ENCODE measurements at places on chromosomes 5 and 9.

- no peak for DNase-seq
These were observed 151.0 kb upstream of the TBC1D2 start for GRCh38 chr9:98406469-98406868.

- DNase-seq: no peak
These were observed 3.9 kb downstream of the SLC9A3 start for GRCh38 chr5:520196-520849.

GRCh38 chr9:114884787-114885452 lies 45.5 kb downstream of the TNFSF8 start:
- DNase-seq: peak; percentile 85

GRCh38 chr5:131461742-131462141 lies 173.3 kb downstream of the RAPGEF6 start:
- no peak for DNase-seq

DNA sequence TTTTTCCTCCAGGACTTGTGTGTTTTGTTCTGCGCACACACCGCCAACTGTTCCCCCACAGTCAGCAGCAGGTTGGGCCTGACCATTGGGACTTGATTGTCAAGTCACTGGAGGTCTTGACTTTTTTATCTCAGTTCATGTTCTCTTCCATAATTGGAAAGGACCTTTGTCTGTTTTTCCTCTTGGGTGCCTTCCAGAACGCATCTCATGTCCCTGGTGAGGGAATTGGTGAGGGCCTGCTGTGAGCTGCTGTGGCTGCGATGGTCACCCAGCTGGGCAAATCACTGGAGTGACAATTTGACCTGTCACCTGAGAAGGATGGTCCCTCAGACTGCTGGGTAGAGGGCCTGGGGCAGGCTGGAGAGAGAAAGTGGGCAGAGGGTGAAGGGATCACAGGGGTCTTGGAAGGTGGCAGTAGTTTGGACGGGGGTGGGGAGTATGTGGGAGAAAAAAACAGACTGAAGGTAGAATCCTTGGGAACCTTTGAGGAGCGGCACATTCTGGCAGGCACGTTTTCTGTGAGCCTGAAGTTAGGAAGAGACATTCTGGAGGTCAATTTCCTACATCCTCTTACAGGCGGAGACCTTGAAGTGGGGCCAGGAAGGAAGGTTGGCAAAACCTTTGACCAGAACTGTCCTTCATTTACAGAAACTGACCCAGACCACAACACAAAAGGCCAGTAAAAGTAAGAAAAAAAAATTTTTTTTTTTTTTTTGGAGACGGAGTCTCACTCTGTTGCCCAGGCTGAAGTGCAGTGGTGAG lies 4.4 kb downstream of the CDK9 start:
- no peak for DNase-seq

DNA sequence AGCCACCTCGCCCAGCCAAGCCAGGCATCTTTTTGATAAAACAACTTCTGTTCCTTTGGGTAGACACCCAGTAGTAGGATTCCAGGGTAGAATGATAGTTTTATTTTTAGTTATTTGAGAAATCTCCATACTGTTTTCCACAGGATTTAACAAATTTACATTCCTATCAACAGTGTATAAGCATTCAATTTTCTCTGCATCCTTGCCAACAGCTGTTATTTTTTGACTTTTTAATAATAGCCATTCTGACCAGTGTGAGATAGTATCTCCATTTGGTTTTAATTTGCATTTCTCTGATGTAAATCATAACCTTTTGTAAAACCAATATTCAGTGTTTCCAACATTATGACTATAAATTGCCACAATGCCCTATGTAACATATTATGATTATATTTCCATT lies 28.2 kb upstream of the CCNB1 start:
- DNase-seq: no peak

DNA sequence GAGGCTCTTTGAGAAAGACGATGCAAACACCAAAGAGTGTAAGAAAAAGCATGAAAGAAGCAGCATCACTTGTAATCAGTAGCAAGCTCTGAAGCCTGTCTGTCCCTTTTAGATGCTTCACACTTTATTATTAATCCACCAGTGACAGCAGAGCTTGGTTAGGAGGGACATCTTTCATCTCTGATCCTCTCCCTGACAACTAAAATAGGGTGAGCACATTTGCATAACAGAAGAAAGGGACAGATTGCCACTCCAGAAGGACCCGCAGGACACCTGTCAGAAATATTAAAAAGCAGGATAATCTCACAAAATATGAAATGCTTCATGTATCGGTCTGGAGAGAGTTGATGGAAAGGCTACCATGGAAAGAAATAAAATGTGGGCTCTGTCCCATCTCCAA lies 71.4 kb upstream of the MAP1B start:
- DNase-seq: no peak

GRCh38 chr5:88142886-88143692 lies 125.6 kb downstream of the TMEM161B start:
- DNase-seq: peak; percentile 50

- DNase-seq: no peak
These were observed 164.1 kb downstream of the PRR16 start for GRCh38 chr5:120628156-120628555.

- DNase-seq: no peak
These were observed 55.4 kb downstream of the COL15A1 start for GRCh38 chr9:98999152-98999525.

DNA sequence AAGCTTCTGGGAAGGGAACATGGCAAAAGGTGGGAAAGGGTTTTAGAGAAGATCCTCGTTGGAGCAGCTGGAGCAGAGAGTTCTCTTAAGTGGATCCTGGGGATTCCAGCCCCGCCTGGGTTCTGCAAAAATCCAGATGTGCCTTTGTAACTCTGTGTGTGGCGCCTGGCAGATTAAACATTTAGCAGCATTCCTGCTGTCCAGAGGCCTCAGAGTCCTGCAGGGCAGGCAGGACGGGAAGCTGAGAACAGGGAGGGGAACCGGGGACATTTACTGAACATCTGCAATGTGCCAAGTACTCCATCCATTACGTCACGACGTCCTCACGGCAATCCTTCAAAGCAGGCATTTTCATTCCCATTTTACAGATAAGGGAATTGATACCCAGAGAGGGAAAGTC lies 6.0 kb downstream of the EIF4E1B start:
- DNase-seq: no peak

GRCh38 chr5:62977661-62978060 lies 399.0 kb downstream of the LRRC70 start:
- peak; percentile 35 for DNase-seq

DNA sequence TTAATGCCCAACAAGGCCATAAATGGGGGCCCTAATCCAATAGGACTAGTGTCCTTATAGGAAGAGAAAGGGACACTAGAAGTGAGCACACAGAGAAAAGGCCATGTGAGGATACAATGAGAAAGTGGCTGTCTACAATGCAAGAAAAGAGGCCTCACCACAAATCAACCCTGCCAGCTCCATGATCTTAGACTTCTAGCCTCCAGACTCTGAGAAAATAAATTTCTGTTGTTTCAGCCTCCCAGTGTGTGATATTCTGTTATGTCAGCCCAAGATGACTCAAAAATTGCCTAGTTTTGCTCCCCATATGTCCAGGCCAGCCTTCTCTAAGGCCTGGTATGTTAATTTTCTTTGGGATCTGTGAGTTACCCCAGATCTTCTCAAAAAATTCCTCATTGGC lies 32.3 kb upstream of the HTR4 start:
- no peak for DNase-seq

GRCh38 chr5:172502969-172503368 lies 48.6 kb upstream of the SH3PXD2B start:
- no peak for DNase-seq

DNA sequence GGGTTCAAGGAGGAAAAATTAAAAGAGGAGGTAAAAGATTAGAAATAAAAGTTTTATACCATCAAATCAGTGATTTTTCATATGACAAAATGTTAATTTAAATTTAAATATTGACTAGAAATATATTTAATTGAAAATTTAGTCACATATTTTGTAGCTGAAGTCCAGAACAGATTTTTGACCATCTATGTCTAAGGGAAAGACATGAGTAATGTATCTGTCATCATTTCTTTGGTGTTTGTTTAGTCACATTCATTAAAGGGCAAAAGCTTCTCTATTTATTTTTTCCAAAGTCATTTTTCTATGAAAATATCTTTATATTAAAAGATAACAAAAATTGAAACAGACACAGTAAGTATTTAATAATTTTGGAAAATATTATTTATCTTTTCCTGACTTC lies 252.0 kb upstream of the ISL1 start:
- no peak for DNase-seq

DNA sequence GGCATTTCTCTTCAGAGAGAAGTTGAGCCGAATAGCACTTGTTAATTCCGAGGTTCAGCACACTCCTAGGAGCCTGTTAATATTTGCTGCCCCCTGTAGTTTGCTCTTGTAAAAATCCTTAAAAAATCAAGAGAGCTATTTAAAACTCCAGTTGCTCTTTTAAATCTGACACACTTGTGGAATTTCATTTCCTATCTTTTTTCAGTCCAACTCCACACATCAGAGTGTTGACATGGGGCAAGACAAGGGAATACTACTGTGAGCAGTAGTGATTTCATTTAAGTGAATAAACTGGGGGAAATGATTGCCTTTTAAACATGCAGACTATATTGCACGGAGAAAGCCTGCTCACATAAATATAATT lies 1096.3 kb upstream of the DMAC1 start:
- DNase-seq: no peak

DNA sequence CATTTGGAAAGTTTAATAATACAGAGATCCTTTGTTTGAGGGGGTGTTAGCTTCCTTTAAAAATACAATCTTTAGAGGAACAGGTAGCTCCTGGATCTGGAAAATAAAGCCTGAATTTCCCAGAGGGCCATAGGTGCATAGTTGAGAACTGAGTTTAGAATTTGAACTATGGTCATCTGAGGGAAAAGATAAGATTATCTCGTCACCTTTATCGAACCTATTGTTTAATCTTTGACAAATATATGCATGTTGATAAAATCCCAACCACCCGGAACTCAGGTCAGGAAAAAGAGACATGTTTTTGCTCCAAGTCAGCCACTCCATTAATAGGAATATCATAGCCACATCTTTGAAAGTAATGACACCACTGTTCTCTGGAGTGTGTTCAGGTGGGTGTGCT lies 91.7 kb upstream of the FAM169A start:
- no peak for DNase-seq

GRCh38 chr9:135243201-135244190 lies 156.0 kb downstream of the OLFM1 start:
- no peak for DNase-seq

DNA sequence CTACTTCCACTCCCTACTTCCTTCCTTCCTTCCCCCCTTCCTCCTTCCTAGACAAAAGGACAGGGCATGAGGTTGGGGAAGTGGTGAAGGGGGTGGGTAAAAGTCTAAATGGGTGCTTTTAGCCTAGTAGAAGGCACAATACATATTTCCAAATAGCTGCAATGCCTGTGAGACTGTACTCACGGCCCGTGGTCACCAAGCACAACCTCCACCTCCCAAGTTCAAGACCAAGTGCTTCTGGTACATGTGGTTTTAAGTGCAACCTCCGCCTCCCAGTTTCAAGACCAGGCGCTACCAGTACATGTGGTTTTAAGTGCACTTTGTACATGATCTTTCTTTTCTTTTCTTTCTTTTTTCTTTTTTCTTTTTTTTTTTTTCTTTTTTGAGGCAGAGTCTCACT lies 14.5 kb upstream of the NTNG2 start:
- DNase-seq: no peak

DNA sequence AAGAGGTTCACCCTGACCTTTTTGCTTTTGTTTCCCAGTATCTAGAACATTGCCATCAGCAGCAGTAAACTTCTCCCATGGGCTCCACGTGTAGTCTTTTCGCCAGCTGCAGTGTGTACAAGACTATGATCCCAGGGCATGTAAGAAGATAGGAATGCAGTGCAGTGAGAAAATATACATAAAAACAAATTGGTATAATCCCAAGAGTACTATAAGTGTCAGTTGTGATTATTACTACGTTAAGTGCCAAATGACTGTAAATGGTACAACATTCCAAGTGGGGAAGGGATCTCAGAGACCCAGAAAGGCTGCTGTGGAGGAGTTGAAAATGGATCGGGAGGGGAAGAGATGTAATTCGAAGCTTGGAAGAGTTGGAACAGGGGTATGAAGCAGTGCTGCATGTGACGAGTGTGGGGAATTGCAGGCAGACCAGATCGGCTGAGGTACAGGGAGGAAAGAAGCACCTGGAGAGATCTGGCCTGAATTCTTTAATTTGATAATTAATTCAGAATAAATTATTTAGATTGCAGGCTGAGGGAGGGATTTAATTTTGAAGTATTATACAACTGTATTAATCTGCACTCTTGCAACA lies 95.1 kb downstream of the FBXL7 start:
- no peak for DNase-seq
